ENCODE measurements at places on chromosomes 2 and 18. TPM values are rescaled to one million over a fixed set of nuclear protein-coding genes. Genes with fewer than 3 reads are reported as not detected.

DNA sequence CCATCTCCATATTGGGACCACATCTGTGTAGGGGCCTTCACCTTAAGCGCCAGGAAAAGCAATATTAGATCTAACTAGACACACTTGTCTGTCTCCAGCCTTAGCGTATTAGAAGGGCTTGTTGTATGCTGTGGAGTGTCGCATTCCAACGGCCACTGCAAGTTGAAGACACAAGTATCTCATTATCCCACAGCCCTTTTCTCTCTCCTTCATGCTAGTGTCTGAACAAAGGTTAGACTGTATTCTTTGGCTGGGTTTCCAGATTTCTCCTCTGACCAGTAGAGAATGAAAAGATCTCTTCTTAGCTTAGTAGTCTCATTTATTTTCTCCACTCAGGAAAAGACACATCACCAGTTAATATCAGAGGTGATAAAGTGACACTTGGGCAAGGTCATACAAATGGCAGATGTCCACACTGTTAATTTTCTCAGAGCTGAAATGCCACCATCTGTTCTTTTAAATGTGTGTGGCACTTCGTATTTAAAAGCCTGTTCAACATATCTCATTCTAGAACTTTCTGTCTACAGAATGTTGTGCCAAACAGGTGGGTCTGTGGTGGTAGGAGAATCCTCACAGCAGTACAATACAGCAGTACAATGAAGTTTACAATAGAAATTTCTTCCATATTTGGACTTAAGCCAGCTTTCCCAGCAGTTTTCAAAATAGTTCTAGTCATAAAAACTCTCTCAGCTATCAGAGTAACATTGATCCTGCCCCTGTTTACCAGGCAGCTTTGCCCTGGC is 94.0 kb upstream of the ITGA6 start:
- no peaks in the 10 kb centered on the region for H3K27me3 ChIP-seq
- H3K27ac ChIP-seq = no peak overlapping the region
- peak; percentile 46 for DNase-seq
- no peaks in the 10 kb centered on the region for H3K36me3 ChIP-seq
- peaks cover 23% of the 10 kb centered on the region for H3K4me1 ChIP-seq

The TLX2 gene
- total RNA-seq = not detected

DNA sequence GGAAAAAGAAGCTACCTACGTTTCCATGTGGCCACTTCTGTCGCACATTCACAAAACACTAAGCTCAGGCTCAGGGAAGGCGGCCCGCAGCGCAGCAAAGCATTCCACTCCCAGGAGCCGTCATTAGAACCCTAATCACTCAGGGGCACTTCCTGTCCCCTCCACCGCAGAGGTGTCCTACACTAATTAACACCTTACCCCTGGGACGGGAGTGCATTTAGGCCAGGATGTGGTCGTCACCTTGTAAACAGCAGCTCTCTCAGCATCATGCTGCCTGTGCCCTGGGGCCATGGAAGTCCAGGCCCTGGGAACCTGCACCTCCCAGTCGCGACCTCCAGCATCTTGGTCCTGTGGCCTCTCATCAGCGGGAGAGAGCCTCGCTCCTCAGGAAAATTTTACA is 359.8 kb upstream of the SALL3 start:
- no peak for DNase-seq
- H3K36me3 ChIP-seq = no peaks in the 10 kb centered on the region
- no peak overlapping the region for H3K4me3 ChIP-seq
- no peak overlapping the region for H3K27ac ChIP-seq
- H3K27me3 ChIP-seq = peaks cover 3% of the 10 kb centered on the region
- no peaks in the 10 kb centered on the region for H3K4me1 ChIP-seq

The GALNT1 gene
- 96.6 TPM for total RNA-seq

- H3K36me3 ChIP-seq = peaks cover 36% of the 10 kb centered on the region
- H3K27me3 ChIP-seq = no peaks in the 10 kb centered on the region
- DNase-seq = no peak
- H3K4me1 ChIP-seq = peaks cover 29% of the 10 kb centered on the region
- H3K4me3 ChIP-seq = peak overlapping the region; percentile 67
- peak overlapping the region; percentile 43 for H3K27ac ChIP-seq
Observed at GRCh38 chr2:96856776-96857666, 795 bp downstream of the ANKRD39 start.

The THSD7B gene
- total RNA-seq = 0.93 TPM

The RUFY4 gene
- 0.27 TPM for total RNA-seq

- DNase-seq = no peak
- peaks cover 37% of the 10 kb centered on the region for H3K4me1 ChIP-seq
- H3K4me3 ChIP-seq = no peak overlapping the region
- H3K36me3 ChIP-seq = no peaks in the 10 kb centered on the region
Observed at GRCh38 chr2:152542337-152542994, 174.8 kb downstream of the PRPF40A start.

DNA sequence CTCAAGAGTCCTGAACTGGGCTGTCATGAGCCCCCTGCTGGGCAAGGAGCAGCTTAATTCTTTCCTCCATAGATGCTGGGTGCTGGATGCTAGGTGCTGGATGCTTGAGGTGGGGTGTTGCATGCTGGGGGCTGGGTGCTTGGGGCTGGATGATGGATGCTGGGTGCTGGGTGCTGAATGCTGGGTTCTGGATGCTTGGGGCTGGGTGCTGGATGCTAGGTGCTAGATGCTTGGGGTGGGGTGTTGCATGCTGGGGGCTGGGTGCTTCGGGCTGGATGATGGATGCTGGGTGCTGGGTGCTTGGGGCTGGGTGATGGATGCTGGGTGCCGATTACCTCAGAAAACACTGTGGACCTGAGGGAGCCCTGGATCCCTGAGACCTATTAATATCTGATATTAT is 837.7 kb downstream of the GALR1 start:
- peaks cover 2% of the 10 kb centered on the region for H3K27me3 ChIP-seq
- H3K4me3 ChIP-seq = no peak overlapping the region
- no peaks in the 10 kb centered on the region for H3K36me3 ChIP-seq
- no peak for DNase-seq
- H3K4me1 ChIP-seq = no peaks in the 10 kb centered on the region

DNA sequence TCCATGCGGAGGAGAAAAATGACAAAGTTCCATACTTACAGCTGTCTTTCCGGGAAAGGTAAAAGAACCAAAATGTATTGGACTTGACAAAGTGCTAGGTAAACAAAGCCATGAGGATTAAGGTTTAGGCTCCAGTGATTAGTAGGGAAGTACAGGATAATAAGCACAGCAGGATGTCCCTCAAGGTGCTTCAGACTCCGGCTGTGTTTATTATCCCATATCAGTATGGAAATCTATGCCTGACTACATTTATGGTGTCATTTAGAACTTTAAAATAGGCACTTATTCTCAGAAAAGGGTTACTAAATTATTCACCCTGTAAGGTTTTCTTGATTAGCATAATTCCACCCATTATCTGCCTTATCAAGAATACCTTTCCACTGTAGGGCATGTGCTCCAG is 136.3 kb upstream of the CCDC68 start:
- no peaks in the 10 kb centered on the region for H3K27me3 ChIP-seq
- H3K36me3 ChIP-seq = no peaks in the 10 kb centered on the region
- H3K27ac ChIP-seq = no peak overlapping the region
- DNase-seq = no peak
- H3K4me3 ChIP-seq = no peak overlapping the region
- H3K4me1 ChIP-seq = peaks cover 14% of the 10 kb centered on the region

DNA sequence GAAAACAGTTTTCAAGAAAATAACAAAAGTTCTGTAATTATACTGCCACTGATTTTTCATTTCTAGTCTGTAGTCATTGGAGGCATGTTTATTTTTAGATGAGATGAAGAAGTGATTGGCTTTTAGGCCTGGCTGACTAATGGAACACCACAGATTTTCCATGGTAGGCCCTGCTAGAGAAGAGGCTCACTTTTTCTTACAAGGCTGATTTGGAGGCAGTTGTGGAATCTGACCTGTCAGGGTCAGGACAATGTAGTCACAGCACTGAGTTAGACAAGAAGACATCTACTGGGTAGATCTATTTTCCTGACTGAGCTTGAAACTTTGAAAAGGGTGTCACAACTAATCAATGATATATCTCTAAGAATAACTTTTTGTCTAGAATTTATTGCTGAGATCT is 43.9 kb downstream of the KDM3A start:
- H3K36me3 ChIP-seq = peaks cover 82% of the 10 kb centered on the region
- DNase-seq = no peak
- H3K4me3 ChIP-seq = no peak overlapping the region
- H3K4me1 ChIP-seq = no peaks in the 10 kb centered on the region

The ASB18 gene
- total RNA-seq = 4.7 TPM

- DNase-seq = no peak
- no peaks in the 10 kb centered on the region for H3K36me3 ChIP-seq
- no peaks in the 10 kb centered on the region for H3K27me3 ChIP-seq
- no peak overlapping the region for H3K27ac ChIP-seq
- no peak overlapping the region for H3K4me3 ChIP-seq
- H3K4me1 ChIP-seq = no peaks in the 10 kb centered on the region
Observed at GRCh38 chr18:41150316-41150715, 804.7 kb upstream of the PIK3C3 start.

The FBXO15 gene
- 0.89 TPM for total RNA-seq

The TTC31 gene
- 12.2 TPM for total RNA-seq

DNA sequence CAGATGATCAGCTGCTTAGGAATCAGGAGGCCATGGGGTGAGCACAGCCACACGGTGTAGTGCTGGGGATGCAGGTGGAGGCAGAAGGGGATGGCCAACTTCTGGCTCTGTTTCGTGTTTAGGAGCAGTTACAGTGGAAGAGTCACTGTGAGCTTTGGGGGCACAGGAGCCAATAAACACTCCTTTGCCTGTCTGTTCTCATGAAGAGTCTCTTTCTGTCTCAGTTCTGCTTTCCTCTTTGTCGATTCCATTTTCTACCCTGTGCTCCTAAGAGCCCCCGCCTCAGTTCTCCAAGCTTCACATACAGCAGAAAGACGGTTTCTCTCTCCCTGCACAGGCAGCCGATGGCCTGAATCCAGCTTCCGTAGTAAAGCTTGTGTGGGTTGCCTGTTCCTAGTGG is 21.0 kb upstream of the RRM2 start:
- no peaks in the 10 kb centered on the region for H3K36me3 ChIP-seq
- peaks cover 4% of the 10 kb centered on the region for H3K27me3 ChIP-seq
- H3K27ac ChIP-seq = no peak overlapping the region

DNA sequence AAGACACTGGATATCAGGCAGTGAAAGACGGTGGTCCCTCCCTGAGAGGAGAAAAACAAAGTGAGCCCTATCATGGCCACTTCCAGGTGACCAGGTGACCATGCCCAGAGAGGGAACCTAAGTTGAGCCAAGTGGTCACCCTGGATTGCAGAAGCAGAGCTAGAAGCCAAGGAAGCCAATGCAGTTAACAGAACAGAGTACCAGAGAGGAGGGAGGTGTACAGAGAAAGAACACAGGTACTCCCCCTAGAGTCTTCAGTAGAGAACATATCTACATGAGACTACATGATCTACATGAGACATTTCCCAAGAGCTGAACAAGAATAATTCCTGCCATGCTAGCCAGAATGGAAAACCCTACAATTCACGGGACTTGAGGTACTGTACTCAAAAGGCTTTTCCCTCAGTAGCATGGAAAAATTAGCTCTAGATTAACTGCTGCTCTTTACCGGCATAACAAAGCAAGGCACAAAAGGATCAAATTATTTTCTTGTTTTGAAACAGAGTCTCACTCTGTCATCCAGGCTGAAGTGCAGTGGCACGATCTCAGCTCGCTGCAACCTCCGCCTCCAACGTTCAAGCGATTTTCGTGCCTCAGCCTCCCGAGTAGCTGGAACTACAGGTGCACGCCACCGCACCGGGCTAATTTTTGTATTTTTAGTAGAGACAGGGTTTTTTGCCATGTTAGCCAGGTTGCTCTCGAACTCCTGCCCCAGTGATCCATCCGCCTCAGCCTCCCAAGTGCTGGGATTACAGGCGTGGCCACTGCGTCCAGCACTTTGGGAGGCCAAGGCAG is 23.5 kb downstream of the ROCK2 start:
- no peak overlapping the region for H3K27ac ChIP-seq
- H3K4me1 ChIP-seq = no peaks in the 10 kb centered on the region
- H3K4me3 ChIP-seq = no peak overlapping the region
- no peak for DNase-seq
- H3K36me3 ChIP-seq = no peaks in the 10 kb centered on the region

The CRIM1 gene
- total RNA-seq = 20.4 TPM

The ITPRIPL1 gene
- 4.4 TPM for total RNA-seq

DNA sequence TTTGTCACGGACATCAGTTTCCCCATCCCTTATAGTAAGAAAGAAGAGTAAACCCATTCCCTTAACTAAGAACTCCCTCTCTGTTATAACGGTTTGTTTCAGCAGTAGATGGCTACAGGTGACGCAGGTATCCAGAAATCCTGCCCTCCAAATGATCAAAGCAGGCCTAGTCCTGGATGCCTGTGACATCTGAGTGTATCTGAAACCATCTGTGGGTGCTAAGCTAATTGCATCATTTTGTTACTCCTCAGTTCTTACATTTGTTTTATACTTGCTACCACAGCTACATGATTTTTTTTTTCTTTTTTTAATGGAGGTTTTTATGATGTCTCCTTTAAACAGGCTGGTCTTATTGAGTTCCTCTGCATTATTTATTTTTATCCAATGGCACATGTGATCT is 55.1 kb downstream of the AAK1 start:
- no peaks in the 10 kb centered on the region for H3K27me3 ChIP-seq
- H3K4me3 ChIP-seq = no peak overlapping the region
- DNase-seq = no peak
- H3K4me1 ChIP-seq = no peaks in the 10 kb centered on the region
- no peaks in the 10 kb centered on the region for H3K36me3 ChIP-seq

GRCh38 chr18:33466822-33467221 is 26.3 kb upstream of the CCDC178 start:
- H3K27ac ChIP-seq = no peak overlapping the region
- H3K4me3 ChIP-seq = no peak overlapping the region
- H3K27me3 ChIP-seq = no peaks in the 10 kb centered on the region
- DNase-seq = no peak

The SH3RF3 gene
- total RNA-seq = 2.7 TPM

- no peak for DNase-seq
- no peak overlapping the region for H3K27ac ChIP-seq
- H3K36me3 ChIP-seq = no peaks in the 10 kb centered on the region
- no peak overlapping the region for H3K4me3 ChIP-seq
- H3K27me3 ChIP-seq = no peaks in the 10 kb centered on the region
Observed at GRCh38 chr2:233815861-233816260, 37.7 kb downstream of the MROH2A start.

The TUBA3D gene
- total RNA-seq = not detected

DNA sequence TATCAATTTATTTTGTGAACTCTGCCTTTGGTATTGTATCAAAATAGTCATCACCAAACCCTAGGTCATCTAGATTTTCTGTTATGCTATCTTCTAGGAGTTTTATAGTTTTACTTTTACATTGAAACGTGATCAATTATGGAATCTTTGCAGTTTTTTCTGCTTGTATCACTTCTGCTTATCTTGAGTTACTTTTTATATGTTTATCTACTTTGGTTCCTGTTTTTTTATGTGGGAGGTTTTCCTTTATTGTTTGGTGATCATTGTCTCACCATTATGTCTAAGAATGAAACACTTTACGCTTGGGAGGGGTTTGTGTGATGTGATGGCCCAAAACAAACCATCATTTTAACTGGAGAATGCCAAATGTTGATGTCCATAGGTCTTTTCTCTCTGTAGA is 261.2 kb downstream of the SPAG16 start:
- H3K36me3 ChIP-seq = no peaks in the 10 kb centered on the region
- DNase-seq = no peak
- H3K27ac ChIP-seq = no peak overlapping the region
- H3K4me3 ChIP-seq = no peak overlapping the region
- no peaks in the 10 kb centered on the region for H3K27me3 ChIP-seq

Data from muscle of leg (tissue), 16 donors.